ENCODE measurements at places on chromosomes 3 and 15.

DNA sequence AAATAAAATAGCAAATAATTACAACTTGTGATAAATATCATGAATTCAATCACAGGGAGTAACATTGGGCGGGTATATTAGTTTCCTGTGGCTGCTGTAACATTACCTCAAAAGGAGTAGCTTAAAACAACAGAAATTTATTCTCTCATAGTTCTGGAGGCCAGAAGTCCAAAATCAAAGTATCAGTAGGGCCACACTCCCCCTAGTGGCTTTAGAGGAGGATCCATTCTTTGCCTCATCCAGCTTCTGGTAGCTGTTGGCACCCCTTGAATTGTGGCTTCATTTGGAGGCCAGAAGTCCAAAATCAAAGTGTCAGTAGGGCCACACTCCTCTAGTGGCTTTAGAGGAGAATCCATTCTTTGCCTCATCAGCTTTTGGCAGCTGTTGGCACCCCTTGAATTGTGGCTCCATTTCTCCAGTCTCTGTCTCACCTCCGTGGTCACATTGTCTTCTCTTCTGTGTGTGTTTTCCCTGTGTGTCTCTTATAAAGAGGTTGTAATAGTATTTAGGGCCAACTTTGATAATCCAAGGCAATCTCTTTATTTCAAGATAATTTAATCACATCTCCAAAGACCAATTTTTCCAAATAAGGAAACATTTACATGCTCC is 3.1 kb upstream of the CFAP20DC start:
- H3K4me1 ChIP-seq: peaks cover 20% of the 10 kb centered on the region
- H3K27me3 ChIP-seq: peaks cover 3% of the 10 kb centered on the region
- H3K27ac ChIP-seq: no peak overlapping the region
- no peaks in the 10 kb centered on the region for H3K36me3 ChIP-seq
- H3K4me3 ChIP-seq: no peak overlapping the region

DNA sequence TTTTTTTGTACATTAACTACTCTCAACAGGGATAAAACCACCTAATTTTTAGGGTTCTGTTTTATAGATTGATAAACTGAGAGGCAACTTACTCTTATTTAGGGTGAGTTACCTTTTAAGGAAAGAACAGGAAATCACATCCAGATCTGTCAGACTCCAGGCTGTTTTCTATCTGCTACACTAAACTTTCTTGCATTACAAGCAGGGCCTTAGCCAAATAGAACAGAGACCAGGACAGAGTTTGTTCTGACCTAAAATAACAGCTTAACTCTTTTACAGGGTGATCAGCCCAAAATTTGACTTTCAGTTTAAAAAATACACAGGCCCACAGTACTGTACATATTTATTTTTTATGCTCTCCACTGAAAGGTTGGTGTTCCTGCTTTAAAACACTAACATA is 38.6 kb downstream of the SGO1 start:
- peaks cover 32% of the 10 kb centered on the region for H3K4me1 ChIP-seq
- H3K27ac ChIP-seq: peak overlapping the region; percentile 90
- H3K36me3 ChIP-seq: peaks cover 33% of the 10 kb centered on the region
- DNase-seq: no peak
- H3K4me3 ChIP-seq: no peak overlapping the region

- no peaks in the 10 kb centered on the region for H3K4me1 ChIP-seq
- H3K27ac ChIP-seq: no peak overlapping the region
- H3K4me3 ChIP-seq: no peak overlapping the region
- no peaks in the 10 kb centered on the region for H3K36me3 ChIP-seq
- H3K27me3 ChIP-seq: no peaks in the 10 kb centered on the region
These were observed 248.6 kb upstream of the SLITRK3 start for GRCh38 chr3:165444745-165445144.

DNA sequence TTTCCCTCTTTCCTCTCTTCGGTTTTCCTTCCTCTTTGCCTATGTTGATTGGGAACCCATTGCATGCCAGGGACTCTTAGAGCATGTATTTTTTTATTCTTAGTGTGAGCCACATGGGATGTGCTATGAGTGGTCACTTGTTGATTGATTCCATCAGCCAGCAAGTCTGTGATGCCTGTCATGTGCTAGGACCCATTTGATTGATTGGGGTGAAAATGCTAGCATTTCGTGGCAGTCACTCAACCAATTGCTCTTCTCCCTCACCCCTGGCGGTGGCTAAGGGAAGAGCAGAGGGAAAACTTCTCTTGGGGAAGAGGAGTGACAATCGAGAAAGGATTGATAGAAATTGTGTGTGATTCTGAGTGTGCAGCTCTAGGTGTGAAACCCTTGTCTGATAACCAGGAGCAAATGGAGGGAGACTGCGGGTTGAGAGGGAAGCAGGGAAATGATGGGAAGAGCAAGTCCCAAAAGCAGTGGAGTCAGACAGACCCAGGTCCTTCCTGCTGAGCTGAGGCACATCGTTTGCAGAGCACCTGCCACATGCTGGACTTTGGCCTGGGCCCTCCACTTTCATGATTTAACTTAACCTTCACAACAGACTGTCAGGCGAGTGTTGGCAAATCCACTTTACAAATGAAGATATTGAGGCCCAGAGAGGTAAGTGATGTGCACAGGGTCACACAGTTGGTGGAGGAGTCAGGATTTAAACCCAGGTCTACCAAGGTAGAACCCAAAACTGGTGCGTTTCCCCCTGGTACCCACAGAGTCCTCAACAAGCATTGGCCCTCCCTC is 40.0 kb downstream of the SLC6A11 start:
- H3K36me3 ChIP-seq: no peaks in the 10 kb centered on the region
- peaks cover 5% of the 10 kb centered on the region for H3K4me1 ChIP-seq
- H3K4me3 ChIP-seq: no peak overlapping the region
- no peak overlapping the region for H3K27ac ChIP-seq
- peaks cover 41% of the 10 kb centered on the region for H3K27me3 ChIP-seq

DNA sequence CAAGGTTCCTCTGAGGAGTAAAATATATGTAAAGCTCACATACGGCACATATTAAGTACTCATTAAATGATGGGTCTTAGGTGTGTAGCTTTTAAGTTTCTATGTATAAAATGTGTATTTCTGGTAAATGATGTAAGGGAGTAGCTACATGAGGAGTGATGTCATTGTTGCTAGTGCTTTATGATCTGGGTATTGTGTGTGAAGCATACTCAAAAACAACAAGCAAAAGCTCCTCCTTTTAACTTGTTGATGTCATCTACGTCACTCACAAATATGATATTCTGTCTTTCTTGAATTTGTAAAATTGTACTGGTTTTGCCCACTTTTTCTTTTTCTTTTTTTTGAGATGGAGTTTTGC is 1.4 kb upstream of the HERC1 start:
- no peak overlapping the region for H3K27ac ChIP-seq
- no peak for DNase-seq
- H3K4me1 ChIP-seq: peaks cover 42% of the 10 kb centered on the region
- no peaks in the 10 kb centered on the region for H3K36me3 ChIP-seq
- peak overlapping the region; percentile 26 for H3K4me3 ChIP-seq
- H3K27me3 ChIP-seq: peaks cover 16% of the 10 kb centered on the region

DNA sequence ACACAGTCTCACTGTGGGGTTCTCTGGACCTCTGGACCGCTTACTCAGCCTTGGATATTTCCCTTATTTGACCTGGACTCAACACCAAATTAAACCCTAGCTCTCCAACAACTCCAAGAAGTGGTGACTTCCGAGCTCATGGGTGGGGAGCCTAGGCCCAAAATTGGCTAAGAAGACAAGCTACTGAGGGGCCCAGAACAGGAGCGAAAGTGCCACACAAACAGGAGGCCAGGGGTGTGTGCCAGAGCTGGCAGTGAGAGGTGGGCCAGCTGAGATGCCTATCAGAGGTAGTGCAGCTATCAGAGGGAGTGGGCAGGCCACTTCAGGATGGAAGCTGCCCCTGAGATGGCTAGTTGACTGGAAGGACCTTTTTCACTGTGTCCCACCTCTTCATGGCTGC is 151.1 kb upstream of the PRR20G start:
- H3K27me3 ChIP-seq: peaks cover 17% of the 10 kb centered on the region
- H3K4me1 ChIP-seq: no peaks in the 10 kb centered on the region
- H3K4me3 ChIP-seq: no peak overlapping the region
- DNase-seq: no peak

- H3K27me3 ChIP-seq: no peaks in the 10 kb centered on the region
- no peaks in the 10 kb centered on the region for H3K4me1 ChIP-seq
- DNase-seq: no peak
- H3K36me3 ChIP-seq: peaks cover 55% of the 10 kb centered on the region
These were observed 96.9 kb upstream of the UBP1 start for GRCh38 chr3:33537133-33537532.

- peaks cover 4% of the 10 kb centered on the region for H3K27me3 ChIP-seq
- no peak for DNase-seq
- no peak overlapping the region for H3K27ac ChIP-seq
These were observed 14.9 kb downstream of the MAGI1 start for GRCh38 chr3:66023738-66024385.

DNA sequence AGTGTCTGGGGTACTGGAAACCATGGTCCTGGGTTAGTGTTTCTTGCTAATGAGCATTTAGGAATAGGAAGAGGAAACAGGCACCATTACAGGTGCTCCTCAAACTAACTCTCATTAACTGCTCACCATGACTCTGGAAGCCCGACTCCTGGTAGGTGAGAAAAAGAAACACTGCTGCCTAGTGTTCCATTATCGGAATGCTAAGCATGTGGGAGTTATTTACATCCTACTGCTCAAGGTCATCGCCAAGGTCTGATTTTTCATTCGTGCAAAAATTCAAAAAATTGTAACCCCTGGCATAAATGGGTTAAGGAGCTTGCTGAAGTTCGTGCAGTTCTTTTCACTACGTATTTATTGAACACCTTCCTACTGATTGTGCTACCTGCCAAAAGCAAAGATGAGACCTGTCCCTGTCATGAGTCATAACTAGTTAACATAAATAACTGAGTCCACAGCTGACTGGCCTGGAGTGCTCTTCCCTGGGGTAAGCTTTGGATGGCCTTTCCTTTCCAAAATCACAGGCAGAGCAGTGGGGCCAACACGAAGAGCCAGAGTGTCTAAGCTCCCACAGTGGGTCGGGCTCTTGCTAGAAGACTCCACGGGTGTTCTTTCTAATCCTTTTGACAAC is 22.7 kb upstream of the PAQR5 start:
- H3K36me3 ChIP-seq: no peaks in the 10 kb centered on the region
- H3K27me3 ChIP-seq: peaks cover 2% of the 10 kb centered on the region

DNA sequence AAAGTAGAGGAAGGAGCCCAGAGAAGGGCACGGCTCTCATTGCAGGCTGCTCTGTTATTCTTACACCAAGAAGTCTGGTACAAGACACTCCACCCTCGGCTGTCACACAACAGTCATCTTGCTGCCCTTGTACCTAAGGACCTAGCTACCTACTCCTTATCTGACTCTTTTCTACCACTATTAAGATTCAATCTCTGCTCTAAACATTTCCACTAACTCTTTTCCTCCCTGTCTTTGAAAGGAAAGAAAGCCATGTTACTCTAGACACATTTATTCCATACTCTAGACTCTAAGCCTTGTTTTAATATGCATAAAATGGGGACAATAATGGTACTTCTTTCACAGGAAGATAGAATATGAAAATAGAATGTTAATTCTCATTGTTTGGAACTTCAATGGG is 73.3 kb upstream of the C3orf49 start:
- no peak overlapping the region for H3K4me3 ChIP-seq
- H3K4me1 ChIP-seq: no peaks in the 10 kb centered on the region
- no peak for DNase-seq
- H3K27ac ChIP-seq: no peak overlapping the region
- no peaks in the 10 kb centered on the region for H3K36me3 ChIP-seq

- H3K4me1 ChIP-seq: peaks cover 8% of the 10 kb centered on the region
- H3K27ac ChIP-seq: no peak overlapping the region
- no peak overlapping the region for H3K4me3 ChIP-seq
These were observed 131.7 kb downstream of the RYR3 start for GRCh38 chr15:33442449-33442848.

GRCh38 chr15:94293411-94294402 is 62.3 kb downstream of the MCTP2 start:
- H3K4me1 ChIP-seq: peaks cover 17% of the 10 kb centered on the region
- no peak overlapping the region for H3K27ac ChIP-seq
- H3K4me3 ChIP-seq: no peak overlapping the region
- peaks cover 3% of the 10 kb centered on the region for H3K27me3 ChIP-seq
- DNase-seq: no peak
- H3K36me3 ChIP-seq: peaks cover 13% of the 10 kb centered on the region

GRCh38 chr3:172676196-172676922 is 34.5 kb downstream of the NCEH1 start:
- H3K36me3 ChIP-seq: no peaks in the 10 kb centered on the region
- H3K4me3 ChIP-seq: no peak overlapping the region
- no peaks in the 10 kb centered on the region for H3K27me3 ChIP-seq
- DNase-seq: no peak
- H3K4me1 ChIP-seq: peaks cover 29% of the 10 kb centered on the region
- H3K27ac ChIP-seq: peak overlapping the region; percentile 47

- H3K4me3 ChIP-seq: peak overlapping the region; percentile 79
- H3K27me3 ChIP-seq: peaks cover 38% of the 10 kb centered on the region
- H3K27ac ChIP-seq: no peak overlapping the region
These were observed 3.0 kb downstream of the VEPH1 start for GRCh38 chr3:157500232-157500631.

DNA sequence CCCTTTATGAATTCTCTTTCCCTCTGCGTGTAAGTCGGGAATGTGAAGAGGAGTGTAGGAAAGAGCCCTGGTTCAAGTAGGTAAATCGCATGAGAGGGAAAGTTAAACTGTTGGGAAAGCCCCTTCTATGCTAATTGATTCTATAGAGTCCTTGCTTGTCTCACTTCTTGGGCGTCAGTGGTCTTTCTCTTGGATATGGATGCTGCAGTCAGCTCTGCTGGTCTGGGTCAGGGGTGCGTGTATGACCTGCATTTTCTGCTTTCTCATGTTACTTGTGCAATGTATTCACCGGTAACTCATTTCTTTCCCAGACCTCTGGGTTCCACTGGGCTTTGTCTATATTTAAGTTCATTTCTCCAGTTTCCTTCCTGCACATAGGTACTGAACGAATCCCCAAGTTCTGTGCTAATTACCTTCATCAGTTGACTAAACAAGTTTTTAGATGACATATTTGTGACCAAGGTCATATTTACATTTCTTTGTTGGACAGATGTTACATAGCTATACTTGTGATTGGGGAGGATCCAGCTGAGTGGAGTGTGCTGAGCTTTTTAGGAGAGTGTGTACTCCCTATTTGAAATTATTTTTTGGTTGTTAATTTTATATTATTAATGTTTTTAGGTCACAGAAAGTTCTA is 1.4 kb downstream of the SETD5 start:
- H3K27me3 ChIP-seq: no peaks in the 10 kb centered on the region
- H3K4me3 ChIP-seq: peak overlapping the region; percentile 99

GRCh38 chr15:80343554-80343992 is 60.6 kb upstream of the ARNT2 start:
- no peak for DNase-seq
- no peak overlapping the region for H3K27ac ChIP-seq
- H3K4me3 ChIP-seq: no peak overlapping the region
- H3K36me3 ChIP-seq: no peaks in the 10 kb centered on the region
- H3K27me3 ChIP-seq: peaks cover 12% of the 10 kb centered on the region
- H3K4me1 ChIP-seq: peaks cover 9% of the 10 kb centered on the region

- peak overlapping the region; percentile 91 for H3K27ac ChIP-seq
- no peak overlapping the region for H3K4me3 ChIP-seq
- DNase-seq: no peak
- H3K27me3 ChIP-seq: no peaks in the 10 kb centered on the region
These were observed 161.6 kb downstream of the TBL1XR1 start for GRCh38 chr3:177035676-177036075.

DNA sequence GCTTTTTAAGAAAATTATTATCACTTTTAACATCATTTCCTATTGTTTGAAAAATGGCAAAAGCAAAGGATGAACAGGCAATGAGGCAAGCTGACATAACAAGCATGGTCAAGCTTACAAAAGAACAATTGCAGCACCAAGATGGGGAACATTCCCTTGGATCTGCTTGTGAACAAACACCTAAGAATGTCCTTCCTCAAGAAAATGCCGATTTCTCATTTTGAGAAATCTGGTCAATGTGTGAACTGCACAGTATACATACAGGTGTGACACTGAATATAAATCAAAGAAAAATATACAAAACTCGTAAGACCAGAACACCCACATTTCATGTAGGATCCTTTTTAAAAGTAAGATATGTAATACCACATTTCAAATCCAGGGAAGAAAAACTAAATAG is 58.9 kb downstream of the LRRFIP2 start:
- H3K36me3 ChIP-seq: peaks cover 11% of the 10 kb centered on the region
- H3K27ac ChIP-seq: no peak overlapping the region
- no peaks in the 10 kb centered on the region for H3K4me1 ChIP-seq
